Activated CD4-positive, alpha-beta T cell treated with anti-CD3 and anti-CD28 coated beads for 36 hours (primary cell): ENCODE measurements at places on chromosomes 7 and 10. TPM values are rescaled to one million over a fixed set of nuclear protein-coding genes. Genes with fewer than 3 reads are reported as not detected.

The ZNF138 gene
- total RNA-seq: 19.6 TPM

- no peak for DNase-seq
These were observed 216.6 kb downstream of the KCNMA1 start for GRCh38 chr10:77420947-77421523.

GRCh38 chr7:129784783-129785684 is 167.7 kb downstream of the UBE2H start:
- DNase-seq: peak; percentile 25

GRCh38 chr10:18066947-18067346 is 73.3 kb upstream of the CACNB2 start:
- no peak for DNase-seq
